ENCODE measurements at places on chromosomes 3 and 15. TPM values are rescaled to one million over a fixed set of nuclear protein-coding genes. Genes with fewer than 3 reads are reported as not detected.

- H3K27me3 ChIP-seq, result no peaks in the 10 kb centered on the region
- H3K4me1 ChIP-seq, result peaks cover 78% of the 10 kb centered on the region
- peak overlapping the region; percentile 81 for H3K27ac ChIP-seq
Measured at GRCh38 chr3:187997946-187998561, 155.9 kb upstream of the LPP start.

DNA sequence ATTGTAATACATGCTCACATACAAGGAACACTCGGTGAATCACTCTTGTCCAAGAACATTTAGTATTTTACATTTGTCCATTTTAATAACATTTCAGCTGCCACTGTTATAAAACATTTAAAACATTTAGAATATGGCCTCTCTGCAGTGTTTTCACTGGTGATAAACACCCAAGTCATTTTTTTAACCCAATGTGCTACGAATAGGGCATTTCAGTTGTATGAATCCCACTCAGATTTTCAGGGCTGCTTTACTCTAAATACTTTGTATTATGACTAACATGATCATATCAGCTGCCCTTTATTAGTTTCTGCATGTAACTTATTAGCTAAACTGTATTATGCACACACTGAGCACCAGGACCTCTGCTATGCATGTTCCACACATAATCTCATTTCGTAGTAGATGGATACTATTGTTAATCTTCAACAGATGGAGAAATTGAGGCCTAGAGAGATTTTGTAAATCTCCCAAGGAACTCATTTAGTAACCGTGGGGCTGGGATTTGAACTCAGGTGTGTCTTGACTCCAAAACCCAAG, 148.6 kb upstream of the CDIN1 start:
- H3K27ac ChIP-seq, result no peak overlapping the region
- no peaks in the 10 kb centered on the region for H3K36me3 ChIP-seq

- no peak overlapping the region for H3K4me3 ChIP-seq
- H3K27ac ChIP-seq, result no peak overlapping the region
- DNase-seq, result no peak
- peaks cover 39% of the 10 kb centered on the region for H3K36me3 ChIP-seq
Measured at GRCh38 chr15:44450172-44450571, 22.7 kb downstream of the CTDSPL2 start.

GRCh38 chr15:29890336-29891095, 68.2 kb upstream of the TJP1 start:
- no peak overlapping the region for H3K4me3 ChIP-seq
- H3K4me1 ChIP-seq, result no peaks in the 10 kb centered on the region
- H3K27ac ChIP-seq, result no peak overlapping the region
- no peak for DNase-seq
- peaks cover 14% of the 10 kb centered on the region for H3K27me3 ChIP-seq

DNA sequence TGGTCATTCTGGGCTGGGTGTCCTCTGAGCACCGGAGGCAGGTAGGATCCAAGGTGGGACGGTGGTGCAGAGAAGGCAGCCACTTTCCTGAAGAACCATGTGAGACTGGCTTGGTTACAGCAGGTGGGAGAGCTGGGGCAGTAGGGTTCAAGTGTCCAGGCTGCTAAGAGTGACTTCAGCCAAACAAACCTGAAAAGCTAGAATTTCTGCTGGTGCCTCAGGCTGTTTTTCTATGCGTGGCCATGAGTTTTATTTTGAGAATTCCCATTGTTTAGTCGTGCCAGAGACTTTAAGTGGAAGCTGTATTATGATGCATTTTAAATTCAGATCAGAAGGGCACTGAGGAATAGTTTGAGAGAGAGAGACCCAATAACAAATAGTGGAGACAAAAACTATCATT, 20.1 kb downstream of the USP13 start:
- DNase-seq, result no peak
- H3K4me3 ChIP-seq, result no peak overlapping the region
- H3K27me3 ChIP-seq, result no peaks in the 10 kb centered on the region
- H3K4me1 ChIP-seq, result peaks cover 4% of the 10 kb centered on the region
- no peak overlapping the region for H3K27ac ChIP-seq

DNA sequence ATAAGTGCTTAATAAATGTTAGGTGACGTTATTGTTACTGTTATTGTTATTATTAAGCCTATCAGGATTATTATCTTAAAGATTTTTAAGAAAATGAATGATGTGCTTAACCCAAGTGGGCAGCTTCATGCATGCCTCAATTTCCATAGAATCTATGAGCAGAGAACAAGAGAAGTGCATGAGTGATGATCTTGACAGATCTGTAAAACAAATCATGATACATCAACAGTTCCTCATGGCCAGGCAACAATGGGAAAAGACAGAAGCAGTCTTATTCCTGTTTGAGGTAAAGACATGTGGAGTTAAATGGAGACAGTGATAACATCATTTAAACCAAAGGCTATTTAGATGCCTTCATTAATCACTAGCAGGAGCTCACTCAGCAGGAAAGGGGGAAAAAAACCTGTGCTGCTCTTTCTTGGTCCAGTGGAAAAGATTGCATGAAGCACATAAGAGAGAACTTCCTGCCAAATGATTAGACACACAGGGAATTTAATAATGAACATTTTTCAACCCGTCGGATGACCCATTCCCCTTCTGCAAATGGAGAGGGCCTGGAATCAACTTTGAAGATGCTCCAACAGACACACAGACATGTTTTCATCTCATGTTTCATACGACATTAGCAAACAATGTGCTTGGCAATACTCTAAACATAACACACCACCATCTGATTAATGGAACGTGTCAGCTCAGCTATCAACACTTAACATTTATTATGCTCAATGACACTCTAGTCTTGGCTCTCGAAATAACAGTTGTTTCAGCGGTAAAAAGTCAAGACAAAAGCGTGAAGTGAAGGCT, 212.2 kb upstream of the LRRN1 start:
- no peaks in the 10 kb centered on the region for H3K36me3 ChIP-seq
- no peaks in the 10 kb centered on the region for H3K27me3 ChIP-seq
- H3K4me3 ChIP-seq, result no peak overlapping the region
- no peak for DNase-seq

DNA sequence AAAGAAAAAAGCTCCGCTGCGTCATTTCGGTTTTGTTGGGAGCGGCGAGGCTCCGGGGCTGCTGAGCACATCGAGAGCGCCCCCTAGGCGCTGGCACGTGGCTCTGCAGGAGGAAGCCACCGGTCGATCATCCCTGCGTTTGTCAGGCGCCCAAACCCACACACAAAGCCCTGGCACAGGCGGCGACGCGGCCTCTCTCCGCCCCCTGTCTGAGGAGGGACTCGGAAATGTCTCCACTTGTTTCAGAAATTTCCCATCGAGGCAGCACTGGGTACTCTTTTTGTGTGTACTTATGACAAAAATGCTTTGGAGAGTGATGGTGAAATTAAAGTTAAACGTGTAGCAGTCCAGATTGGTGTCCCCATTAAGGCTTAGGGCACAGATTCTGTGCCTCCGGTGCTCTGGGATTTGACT, 407.3 kb upstream of the ONECUT1 start:
- peaks cover 4% of the 10 kb centered on the region for H3K4me1 ChIP-seq
- no peak overlapping the region for H3K27ac ChIP-seq
- H3K4me3 ChIP-seq, result no peak overlapping the region
- H3K27me3 ChIP-seq, result peaks cover 9% of the 10 kb centered on the region
- no peaks in the 10 kb centered on the region for H3K36me3 ChIP-seq
- peak; percentile 65 for DNase-seq

- H3K36me3 ChIP-seq, result no peaks in the 10 kb centered on the region
- DNase-seq, result no peak
- no peaks in the 10 kb centered on the region for H3K4me1 ChIP-seq
- H3K27ac ChIP-seq, result no peak overlapping the region
- peaks cover 2% of the 10 kb centered on the region for H3K27me3 ChIP-seq
- no peak overlapping the region for H3K4me3 ChIP-seq
Measured at GRCh38 chr3:196225086-196225485, 8.8 kb downstream of the SLC51A start.

DNA sequence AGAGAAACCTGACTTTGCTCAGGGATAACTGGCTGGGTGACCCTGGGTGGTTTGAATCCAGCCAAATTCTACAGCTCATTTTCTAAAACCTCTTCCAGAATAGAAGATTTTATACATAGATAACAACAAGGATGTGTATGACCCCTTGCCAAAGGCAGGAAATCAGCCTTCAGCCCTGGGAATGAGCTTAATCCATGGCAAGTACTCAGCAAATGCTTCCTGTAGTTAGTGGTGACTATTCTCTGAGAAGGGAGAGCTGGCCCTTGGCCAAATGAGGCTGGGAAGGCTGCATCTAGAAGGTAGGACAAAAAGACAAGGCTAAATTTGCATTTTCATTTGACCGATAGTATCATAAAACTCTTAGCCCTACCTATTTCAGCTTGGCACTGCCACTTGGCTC, 4.6 kb upstream of the HACD3 start:
- no peaks in the 10 kb centered on the region for H3K36me3 ChIP-seq
- H3K4me1 ChIP-seq, result peaks cover 7% of the 10 kb centered on the region
- H3K4me3 ChIP-seq, result no peak overlapping the region
- no peak overlapping the region for H3K27ac ChIP-seq
- peaks cover 7% of the 10 kb centered on the region for H3K27me3 ChIP-seq
- DNase-seq, result no peak

- DNase-seq, result no peak
- no peak overlapping the region for H3K4me3 ChIP-seq
- peaks cover 10% of the 10 kb centered on the region for H3K27me3 ChIP-seq
Measured at GRCh38 chr3:120855665-120856437, 52.2 kb upstream of the STXBP5L start.

- peaks cover 8% of the 10 kb centered on the region for H3K27me3 ChIP-seq
- H3K36me3 ChIP-seq, result no peaks in the 10 kb centered on the region
- no peaks in the 10 kb centered on the region for H3K4me1 ChIP-seq
- no peak for DNase-seq
- no peak overlapping the region for H3K27ac ChIP-seq
- H3K4me3 ChIP-seq, result no peak overlapping the region
Measured at GRCh38 chr15:60626051-60626450, 147.1 kb upstream of the ICE2 start.

GRCh38 chr15:39510001-39510701, 70.7 kb upstream of the THBS1 start:
- no peak for DNase-seq
- H3K36me3 ChIP-seq, result no peaks in the 10 kb centered on the region
- H3K27me3 ChIP-seq, result peaks cover 15% of the 10 kb centered on the region

DNA sequence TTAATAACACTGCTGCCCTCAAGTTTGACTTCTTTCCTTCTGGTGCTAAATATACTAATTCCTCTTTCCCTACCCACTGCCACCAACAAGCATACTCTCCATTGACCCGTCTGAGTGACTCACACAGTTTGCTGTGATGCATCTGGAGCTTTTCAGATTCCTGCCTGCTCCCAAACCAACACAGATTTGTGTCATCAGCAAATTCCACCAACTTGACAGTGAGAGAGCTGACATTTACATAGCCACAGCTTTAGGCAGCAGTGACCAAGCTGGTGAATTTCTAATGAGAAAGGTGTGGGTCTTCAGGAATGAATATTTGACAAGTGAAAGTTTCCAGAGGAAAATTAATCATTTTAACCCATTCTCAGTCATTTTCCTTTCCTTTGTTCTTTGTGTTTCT, 96.5 kb upstream of the PRICKLE2 start:
- no peak for DNase-seq
- no peaks in the 10 kb centered on the region for H3K36me3 ChIP-seq
- no peak overlapping the region for H3K4me3 ChIP-seq
- H3K4me1 ChIP-seq, result no peaks in the 10 kb centered on the region

DNA sequence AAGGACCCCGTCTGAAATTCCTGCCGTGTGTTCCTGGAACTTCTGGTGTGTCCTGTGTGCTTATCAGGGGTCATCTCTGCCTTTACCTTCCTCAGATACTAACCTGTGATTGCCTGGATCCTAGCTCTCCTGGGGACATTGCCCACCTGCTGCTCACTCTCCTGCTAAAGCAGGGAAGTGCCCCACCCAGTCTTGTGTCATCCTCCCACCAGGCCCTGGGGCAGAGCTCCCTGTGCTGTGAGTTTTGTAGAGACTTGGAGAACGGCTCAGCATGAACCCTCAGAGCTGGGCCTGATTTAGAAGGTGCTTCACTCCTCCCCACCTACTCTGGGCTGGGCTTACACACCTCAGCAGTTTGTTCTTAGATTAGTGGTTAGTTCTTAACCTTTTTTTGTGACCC, 3.8 kb upstream of the TMEM44 start:
- no peak for DNase-seq
- H3K4me3 ChIP-seq, result no peak overlapping the region
- H3K36me3 ChIP-seq, result peaks cover 10% of the 10 kb centered on the region
- H3K27me3 ChIP-seq, result no peaks in the 10 kb centered on the region
- peaks cover 2% of the 10 kb centered on the region for H3K4me1 ChIP-seq
- no peak overlapping the region for H3K27ac ChIP-seq

DNA sequence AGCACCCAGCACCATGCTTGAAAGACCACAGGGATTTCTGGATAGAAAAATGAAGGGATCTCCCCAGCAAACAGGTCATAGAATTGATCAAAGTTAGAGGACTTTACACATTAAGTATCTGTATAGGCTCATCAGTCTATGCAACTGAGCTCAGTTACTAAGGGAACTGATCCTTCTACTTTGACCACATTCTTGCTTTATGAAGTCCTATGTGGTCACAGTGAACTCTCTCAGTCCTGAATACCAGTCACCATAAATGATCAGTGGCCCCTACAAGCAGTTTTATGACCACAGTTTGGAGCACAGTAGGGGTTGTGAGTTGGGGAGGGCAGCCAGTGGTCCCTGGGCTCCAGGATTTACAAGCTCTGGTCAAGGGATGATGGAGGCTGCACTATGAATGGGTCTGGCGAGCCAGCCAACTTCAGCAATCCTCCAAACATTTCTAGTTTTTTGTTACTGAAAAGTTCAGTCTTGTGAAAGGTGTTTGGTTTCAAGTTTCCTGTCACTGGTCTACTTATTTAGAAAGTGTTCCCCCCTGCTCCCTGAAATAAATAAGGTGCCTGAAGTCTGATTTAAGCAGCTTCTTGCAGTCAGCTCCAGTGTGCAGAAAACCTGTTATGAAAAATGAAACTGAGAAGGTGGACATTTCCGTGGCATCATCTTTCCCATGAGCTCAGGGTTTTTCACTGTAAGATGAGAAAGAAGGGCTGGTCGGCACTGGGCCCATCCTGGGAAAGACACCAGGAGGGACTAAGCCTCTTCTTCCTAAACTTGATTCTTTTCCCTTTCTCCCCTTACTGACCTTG, 75.5 kb downstream of the DAPK2 start:
- no peak for DNase-seq
- H3K36me3 ChIP-seq, result peaks cover 10% of the 10 kb centered on the region
- H3K4me1 ChIP-seq, result peaks cover 31% of the 10 kb centered on the region
- peak overlapping the region; percentile 77 for H3K4me3 ChIP-seq
- H3K27ac ChIP-seq, result peak overlapping the region; percentile 94

- H3K36me3 ChIP-seq, result peaks cover 2% of the 10 kb centered on the region
- peak overlapping the region; percentile 42 for H3K4me3 ChIP-seq
- H3K27me3 ChIP-seq, result no peaks in the 10 kb centered on the region
- DNase-seq, result no peak
Measured at GRCh38 chr3:30495172-30496065, 111.0 kb upstream of the TGFBR2 start.

- no peak for DNase-seq
- no peak overlapping the region for H3K4me3 ChIP-seq
- H3K27ac ChIP-seq, result no peak overlapping the region
- H3K4me1 ChIP-seq, result peaks cover 24% of the 10 kb centered on the region
Measured at GRCh38 chr15:52532427-52532826, 3.7 kb upstream of the MYO5A start.

NISCH gene
- total RNA-seq, result 125 TPM

KCNAB1 gene
- 0.09 TPM for total RNA-seq

LRTM1 gene
- total RNA-seq, result not detected

MASP1 gene
- total RNA-seq, result not detected

PP2D1 gene
- total RNA-seq, result not detected

Measured in activated naive CD8-positive, alpha-beta T cell treated with anti-CD3 and anti-CD28 coated beads, Interleukin-2, amount 10 ng/mL, durations not matched to agents 7 days and 5 days (primary cell).